ENCODE measurements at places on chromosomes 5 and 9. TPM values are rescaled to one million over a fixed set of nuclear protein-coding genes. Genes with fewer than 3 reads are reported as not detected.

GRCh38 chr5:67234671-67235176 is 38.1 kb upstream of the CD180 start:
- DNase-seq: no peak

The SPINK4 gene
- not detected for total RNA-seq

- DNase-seq: no peak
These were observed 42.3 kb downstream of the BASP1 start for GRCh38 chr5:17259630-17260257.

- no peak for DNase-seq
These were observed 50.9 kb upstream of the C5orf58 start for GRCh38 chr5:170181902-170182301.

The PCDHGA7 gene
- 4.9 TPM for total RNA-seq

The YIPF5 gene
- total RNA-seq: 30.0 TPM

DNA sequence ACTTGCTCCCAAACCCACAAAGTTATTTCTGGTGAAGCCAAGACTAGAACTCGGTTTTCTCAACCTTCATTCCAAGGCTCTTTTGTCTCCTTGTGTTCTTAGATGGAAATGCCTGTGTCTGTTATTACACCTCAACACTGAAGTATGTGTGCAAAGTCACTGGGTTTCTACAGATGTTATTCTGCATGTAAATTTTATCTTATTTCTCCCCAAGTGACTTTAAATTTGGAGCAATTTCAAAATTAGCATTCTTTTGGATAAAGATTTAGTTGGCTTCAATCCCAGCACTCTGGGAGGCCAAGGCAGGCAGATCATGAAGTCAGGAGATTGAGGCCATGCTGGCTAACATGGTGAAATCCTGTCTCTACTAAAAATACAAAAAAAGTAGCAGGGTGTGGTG is 104.4 kb upstream of the GNA14 start:
- DNase-seq: no peak
